Thoracic aorta (tissue), 2 donors: ENCODE measurements at places on chromosomes 6 and 20. TPM values are rescaled to one million over a fixed set of nuclear protein-coding genes. Genes with fewer than 3 reads are reported as not detected.

- no peak for DNase-seq
- H3K4me3 ChIP-seq = no peak overlapping the region
- no peaks in the 10 kb centered on the region for H3K36me3 ChIP-seq
- H3K27me3 ChIP-seq = no peaks in the 10 kb centered on the region
- peak overlapping the region; percentile 53 for H3K27ac ChIP-seq
These were observed 14.5 kb downstream of the REV3L start for GRCh38 chr6:111468329-111469012.

- H3K36me3 ChIP-seq = no peaks in the 10 kb centered on the region
- no peaks in the 10 kb centered on the region for H3K27me3 ChIP-seq
- H3K4me3 ChIP-seq = no peak overlapping the region
- H3K27ac ChIP-seq = no peak overlapping the region
- peaks cover 18% of the 10 kb centered on the region for H3K4me1 ChIP-seq
These were observed 60.4 kb downstream of the TPD52L1 start for GRCh38 chr6:125213939-125214338.

DNA sequence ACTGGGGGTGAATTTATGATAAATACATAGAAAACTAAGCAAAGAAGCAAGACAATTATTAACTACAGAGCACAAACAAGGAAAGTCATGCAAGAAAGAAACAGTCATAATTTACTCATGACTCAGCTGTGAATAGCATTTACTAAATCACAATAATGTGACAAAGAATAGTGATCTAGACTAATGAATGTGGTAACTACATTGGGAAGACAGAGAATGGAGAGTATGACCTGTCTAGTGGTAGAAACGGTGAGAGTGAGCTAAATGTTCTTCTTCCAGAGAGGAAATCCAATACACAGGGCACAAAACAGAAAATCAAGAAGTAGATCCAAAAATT is 153.5 kb upstream of the DST start:
- DNase-seq = no peak
- H3K4me3 ChIP-seq = no peak overlapping the region
- H3K36me3 ChIP-seq = no peaks in the 10 kb centered on the region
- peaks cover 67% of the 10 kb centered on the region for H3K4me1 ChIP-seq
- H3K27ac ChIP-seq = no peak overlapping the region

SLC12A5 gene
- not detected for total RNA-seq

SRXN1 gene
- 41.7 TPM for total RNA-seq

PGC gene
- 53.1 TPM for total RNA-seq
